ENCODE measurements at places on chromosomes 2 and 18.

- DNase-seq, result no peak
These were observed 34.3 kb upstream of the TXNDC2 start for GRCh38 chr18:9851511-9851910.

DNA sequence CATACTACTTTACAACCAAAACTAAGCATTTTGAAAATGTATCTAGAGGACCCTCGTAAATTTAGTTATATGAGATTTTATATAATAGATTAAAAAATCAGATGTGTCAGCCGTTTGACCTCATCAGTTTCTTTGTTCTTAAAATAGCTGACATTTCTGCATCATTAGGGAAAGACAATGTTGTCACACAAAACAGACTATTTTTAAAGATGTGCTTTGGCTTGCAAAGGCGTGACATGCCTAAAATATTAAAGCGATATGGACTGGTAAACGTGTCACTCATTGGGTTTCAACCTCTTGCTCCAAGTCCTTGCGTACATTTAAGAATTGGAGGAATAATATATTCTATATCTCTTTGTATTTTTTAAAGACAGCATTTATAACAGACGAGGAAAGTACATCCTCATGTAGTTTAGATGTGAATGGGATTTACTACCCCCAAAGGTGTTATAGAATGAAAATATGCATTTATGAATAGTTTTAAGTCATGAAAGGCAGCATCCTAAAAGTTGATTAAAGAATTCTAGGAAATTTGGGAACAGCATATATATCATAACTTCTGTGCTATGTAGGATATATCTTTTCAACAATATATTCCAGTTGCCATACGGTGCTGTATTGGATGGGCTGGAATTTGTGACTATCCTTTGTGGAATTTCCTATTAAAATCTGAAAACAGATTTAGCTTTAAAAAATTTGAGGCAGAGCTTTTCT is 3.8 kb downstream of the MYL12A start:
- no peak for DNase-seq

DNA sequence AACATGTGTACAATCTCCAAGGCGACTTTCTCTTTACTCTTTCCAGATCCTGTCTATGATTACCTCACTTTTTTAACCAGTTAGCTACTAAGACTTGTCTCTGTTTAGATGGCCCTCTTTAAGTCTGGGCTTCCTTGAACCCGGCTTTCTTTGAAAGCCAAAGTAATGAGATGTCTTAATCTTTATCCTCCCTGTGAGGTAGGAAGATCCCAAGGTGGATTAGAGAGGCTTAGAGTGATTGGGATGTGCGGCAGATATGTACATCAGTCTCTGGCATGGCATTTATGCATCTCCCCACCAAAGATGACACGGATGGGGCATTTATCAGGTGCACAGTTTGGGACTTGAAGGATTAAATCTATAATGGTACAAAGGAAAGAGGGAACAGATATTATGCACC is 186.3 kb downstream of the FSHR start:
- no peak for DNase-seq

DNA sequence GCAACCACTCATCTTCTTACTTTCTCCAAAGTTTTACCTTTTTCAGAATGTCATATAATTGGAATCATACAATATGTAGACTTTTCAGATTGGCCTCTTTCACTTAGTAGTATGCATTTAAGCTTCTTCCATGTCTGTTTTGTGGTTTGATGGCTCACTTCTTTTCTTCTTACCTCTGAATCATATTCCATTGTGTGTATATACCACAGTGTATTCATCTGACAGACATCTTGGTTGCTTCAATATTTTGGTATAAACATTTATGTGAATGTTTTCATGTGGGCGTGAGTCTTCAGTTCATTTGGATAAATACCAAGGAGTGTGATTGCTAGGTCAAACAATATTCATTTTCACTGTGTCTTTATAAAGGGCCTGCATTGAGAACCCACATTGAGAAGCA is 136.1 kb upstream of the NOSTRIN start:
- no peak for DNase-seq

DNA sequence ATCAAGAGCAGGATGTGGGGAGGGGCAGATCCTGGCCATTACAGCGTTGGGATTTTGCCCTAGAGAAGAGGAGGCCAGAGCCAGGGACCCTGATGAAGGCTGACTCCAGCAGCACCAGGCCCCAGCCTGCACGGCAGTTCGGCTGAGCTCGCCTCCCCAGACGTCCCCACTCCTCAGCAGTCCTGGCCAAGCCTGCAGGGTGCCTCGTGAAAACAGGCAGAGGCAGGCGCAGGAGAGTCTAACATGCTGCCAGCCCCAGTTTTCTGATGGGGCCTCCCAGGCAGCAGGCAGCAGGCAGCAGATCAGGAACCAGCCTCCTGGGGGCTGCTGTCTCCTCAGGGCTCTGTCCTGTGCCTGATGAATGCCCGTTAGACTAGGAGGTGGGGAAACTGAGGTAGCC is 19.7 kb upstream of the GLI2 start:
- DNase-seq, result no peak

DNA sequence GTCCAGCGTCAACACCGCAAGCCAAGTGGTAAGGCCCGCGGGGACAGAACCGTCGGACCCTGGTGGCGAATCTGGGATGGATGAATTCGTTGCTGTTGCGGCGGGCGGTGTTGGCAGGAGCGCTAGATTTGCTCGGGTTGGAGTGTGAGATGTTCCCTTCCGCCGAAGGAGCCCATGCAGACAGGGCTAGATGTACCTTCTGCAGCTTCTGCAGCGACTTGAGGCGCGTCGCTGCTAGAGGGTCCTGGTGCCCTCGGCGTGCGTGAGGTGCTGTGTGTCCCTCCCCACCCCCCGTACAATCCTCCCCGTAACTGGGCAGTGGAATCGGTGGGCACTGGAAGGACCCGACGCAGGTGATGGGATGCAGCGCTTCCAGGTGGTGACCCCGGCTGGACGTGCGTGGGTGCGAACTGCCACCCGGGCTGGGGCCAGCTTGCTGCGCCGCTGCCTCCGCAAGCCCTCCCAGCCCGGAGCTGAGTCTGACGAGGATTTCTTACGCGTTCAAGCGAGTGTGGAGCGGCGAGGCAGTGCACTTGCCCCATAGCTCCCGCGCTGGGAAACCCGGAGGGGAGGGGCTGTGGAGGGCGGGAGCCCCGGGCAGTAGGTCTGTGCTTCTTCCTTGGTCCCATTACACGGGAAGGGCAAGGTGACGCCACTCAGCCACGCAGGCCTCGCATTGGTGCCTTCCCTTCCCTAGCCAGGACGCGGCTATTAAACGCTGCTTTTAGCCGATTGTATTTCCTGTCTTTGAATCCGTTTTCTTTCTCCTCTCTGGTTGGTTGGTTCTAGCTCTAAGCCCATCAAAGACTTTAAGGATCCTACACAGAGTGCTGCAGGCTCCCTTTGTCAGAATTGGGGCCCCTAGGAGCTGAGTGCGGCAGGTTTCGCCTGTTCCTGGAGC is 34.2 kb downstream of the CHRNA1 start:
- no peak for DNase-seq

GRCh38 chr2:14451312-14451711 is 181.2 kb upstream of the LRATD1 start:
- DNase-seq, result no peak

DNA sequence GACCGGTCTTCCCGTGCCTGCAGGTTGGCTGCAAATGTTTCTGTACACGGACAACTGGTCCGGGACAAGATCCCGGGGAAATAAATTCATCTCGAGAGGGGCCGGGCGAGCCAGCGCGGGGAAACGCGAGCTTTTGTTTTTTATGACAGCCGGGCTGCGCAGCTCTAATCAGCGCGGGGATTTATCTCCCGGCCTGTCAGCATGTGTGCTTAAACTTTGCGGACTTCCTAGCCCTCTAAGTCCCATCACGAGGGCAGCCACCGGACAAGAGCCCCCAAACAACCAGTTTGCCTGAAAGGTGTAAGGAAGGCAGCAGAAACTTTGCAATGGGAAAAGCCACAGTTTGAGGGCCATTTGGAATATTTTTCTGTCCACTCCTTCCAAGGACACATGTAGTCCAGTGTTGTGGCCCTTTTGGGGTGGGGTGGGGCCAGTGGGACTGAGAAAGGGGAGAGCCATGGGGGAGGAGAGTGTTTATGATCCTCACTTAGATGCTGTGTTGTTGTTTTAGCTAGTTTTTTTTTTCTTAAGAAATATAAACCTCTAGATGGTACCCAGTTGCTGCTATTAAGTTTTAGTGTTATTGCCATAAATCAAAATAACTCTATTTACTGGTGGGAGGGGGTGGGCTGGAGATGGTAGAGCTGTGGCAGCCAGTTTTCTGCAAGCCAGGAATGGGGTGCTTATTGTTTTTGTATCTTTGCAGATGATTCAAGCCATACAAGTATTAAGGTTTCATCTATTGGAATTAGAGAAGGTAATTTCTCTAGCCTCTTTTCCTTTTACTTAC is 6.0 kb downstream of the MEIS1 start:
- no peak for DNase-seq

- DNase-seq, result no peak
These were observed 256.9 kb upstream of the DPP10 start for GRCh38 chr2:114185501-114185900.

DNA sequence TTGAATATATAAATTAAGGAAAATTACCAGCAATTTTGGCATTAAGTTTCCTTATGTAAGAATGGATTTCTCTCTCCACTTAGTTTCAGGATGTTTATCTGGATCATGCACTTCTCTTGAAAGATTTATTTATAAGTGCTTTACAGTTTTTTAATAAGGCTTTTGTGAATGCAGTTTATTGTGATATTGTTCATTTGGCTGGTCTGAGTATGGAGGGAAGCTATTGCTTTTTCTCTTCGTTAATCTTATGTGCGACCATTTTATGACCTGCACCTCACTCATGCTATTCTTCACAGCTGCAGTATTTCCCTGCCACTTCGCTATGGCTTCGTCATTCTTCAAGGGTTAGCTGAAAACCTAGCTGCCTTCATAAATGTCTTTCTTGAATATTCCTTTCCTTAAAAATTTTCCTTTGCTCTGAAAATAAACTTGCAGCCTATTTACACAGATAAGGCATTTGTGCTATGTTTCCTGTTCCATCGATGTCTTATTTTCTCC is 233.4 kb downstream of the SOCS6 start:
- DNase-seq, result no peak

- DNase-seq, result no peak
These were observed 180.5 kb downstream of the DIS3L2 start for GRCh38 chr2:232142049-232142448.

DNA sequence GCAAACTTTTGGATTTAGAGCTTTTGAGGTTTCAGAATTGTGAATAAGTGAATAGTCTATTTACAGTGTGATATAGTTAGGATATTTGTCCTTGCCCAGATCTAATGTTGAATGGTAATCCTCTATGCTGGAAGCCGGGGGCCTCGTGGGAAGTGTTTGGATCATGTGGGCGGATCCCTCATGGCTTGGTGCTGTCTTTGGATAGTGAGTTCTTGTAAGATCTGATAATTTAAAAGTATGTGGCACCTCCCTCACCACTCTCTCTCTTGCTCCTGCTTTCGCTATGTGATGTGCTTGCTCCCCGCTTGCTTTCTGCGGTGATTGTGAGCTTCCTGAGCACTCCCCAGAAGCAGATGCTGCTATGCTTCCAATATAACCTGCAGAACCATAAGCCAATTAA is 128.0 kb upstream of the KCNJ3 start:
- no peak for DNase-seq

GRCh38 chr18:50744253-50744652 is 75.6 kb downstream of the MRO start:
- no peak for DNase-seq

DNA sequence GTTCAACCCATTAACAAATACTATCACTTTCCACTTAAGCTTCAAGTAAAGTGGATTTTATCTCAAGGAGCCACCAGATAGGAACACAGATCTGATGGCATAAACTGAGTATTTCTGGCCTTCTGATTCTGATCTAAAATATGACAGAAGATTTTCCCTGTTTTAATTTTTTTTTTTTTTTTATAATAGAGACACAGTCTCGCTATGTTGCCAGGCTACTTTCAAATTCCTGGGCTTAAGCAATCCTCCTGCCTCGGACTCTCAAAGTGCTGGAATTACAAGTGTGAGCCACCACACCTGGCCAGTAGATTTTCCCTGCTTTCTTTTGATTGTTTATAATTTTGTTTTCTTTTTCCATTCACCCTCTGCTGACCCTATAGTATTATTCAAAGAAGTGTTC is 36.6 kb upstream of the SLC30A6 start:
- no peak for DNase-seq

GRCh38 chr18:47931718-47932103 is 1.3 kb upstream of the SMAD2 start:
- no peak for DNase-seq

- no peak for DNase-seq
These were observed 14.1 kb downstream of the MRO start for GRCh38 chr18:50805732-50806131.

DNA sequence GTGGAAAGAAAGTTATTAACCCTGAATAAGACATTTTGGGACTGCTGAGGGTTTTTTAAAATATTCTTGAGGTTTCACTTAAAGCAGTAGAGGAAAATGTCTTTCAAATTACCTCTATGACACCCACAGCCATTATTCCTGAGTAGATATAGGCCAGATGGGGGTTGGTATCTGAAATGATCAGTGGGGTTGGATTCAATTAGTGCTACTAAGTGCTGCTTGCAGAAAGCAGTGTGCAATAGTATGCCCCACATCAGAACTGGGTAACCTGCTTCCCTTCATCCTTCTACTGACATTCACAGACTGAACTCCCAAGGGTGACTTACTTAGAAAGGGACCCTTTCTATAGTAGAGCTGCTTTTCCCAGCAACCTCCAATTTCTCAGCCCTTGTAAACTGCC is 7.3 kb upstream of the ETAA1 start:
- DNase-seq, result no peak

- no peak for DNase-seq
These were observed 33.3 kb upstream of the GMCL1 start for GRCh38 chr2:69796174-69796573.

DNA sequence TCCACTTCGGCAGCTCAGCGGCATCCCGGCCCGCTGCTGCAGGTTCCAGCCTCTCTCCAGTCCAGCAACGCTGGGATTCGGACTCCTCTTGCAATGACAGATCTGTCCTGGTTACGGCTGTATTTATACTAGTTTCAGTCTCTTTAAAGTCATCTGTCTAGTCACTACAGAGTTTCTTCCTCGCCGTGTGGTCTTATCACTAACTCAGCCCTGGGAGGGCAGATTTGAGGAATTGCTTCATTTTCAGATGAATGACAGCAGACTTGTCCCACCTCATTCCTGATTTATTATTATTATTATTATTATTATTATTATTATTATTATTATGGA is 2.2 kb downstream of the KLHL29 start:
- DNase-seq, result no peak

GRCh38 chr2:119536707-119537106 is 7.5 kb upstream of the CFAP221 start:
- DNase-seq, result no peak

DNA sequence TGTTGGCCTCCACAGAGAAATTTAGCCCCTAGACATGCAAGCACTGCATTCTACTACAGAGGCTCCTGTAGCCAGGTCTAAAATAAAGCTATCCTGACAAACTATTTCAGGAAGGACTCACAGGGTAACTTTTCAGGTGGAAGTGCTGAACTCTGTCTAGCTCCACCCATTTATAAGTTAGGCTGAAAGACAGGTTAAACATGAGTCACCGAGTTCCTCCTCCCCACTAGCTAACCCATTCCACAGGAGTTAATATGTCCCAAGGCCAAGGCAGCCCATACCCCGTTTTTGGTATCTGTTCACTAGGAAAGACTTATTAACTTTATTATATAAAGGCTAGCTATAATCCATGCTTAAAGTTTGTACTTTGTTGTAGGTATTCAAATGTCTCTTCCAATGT is 3.5 kb downstream of the CWC22 start:
- DNase-seq, result no peak

GRCh38 chr2:239382384-239382880 is 18.4 kb downstream of the HDAC4 start:
- no peak for DNase-seq

GRCh38 chr18:50166901-50167300 is 28.0 kb downstream of the MYO5B start:
- no peak for DNase-seq
